ENCODE measurements at places on chromosomes 6 and 20. TPM values are rescaled to one million over a fixed set of nuclear protein-coding genes. Genes with fewer than 3 reads are reported as not detected.

GRCh38 chr6:28651161-28651560 lies 125.5 kb downstream of the GPX5 start:
- DNase-seq, result no peak

DNA sequence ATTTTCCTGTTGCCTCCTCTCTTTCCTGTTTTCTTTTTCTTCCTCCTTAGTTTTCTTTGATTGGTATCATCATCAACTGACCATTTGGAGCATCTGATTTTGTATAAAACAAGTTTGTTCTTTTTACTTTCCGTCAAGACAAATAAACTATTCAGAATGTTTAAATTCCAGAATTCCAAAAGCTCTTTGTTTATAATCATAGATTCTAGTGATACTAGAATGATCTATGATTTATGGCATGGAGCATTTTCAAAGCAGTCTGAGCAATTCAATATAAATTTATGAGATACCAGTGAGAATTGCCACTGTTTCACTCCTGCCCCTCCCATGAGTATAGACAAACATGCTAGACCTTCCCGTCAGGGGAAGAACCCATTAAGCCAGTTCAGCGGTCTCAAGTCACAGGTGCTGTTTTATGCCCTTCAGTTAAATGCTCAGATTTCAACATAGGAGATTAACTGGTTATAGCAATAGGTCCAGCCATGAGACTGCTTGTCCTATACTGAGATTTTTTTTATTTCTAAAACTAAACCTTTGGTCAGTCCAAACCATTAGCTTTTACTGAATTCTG lies 60.7 kb downstream of the GRIK2 start:
- no peak for DNase-seq

GRCh38 chr6:43838276-43839036 lies 68.4 kb downstream of the VEGFA start:
- peak; percentile 63 for DNase-seq

GRCh38 chr6:156697225-156697830 lies 79.8 kb upstream of the ARID1B start:
- DNase-seq, result no peak

- peak; percentile 45 for DNase-seq
Observed at GRCh38 chr6:136783495-136784270, 8.6 kb downstream of the MAP3K5 start.

DNA sequence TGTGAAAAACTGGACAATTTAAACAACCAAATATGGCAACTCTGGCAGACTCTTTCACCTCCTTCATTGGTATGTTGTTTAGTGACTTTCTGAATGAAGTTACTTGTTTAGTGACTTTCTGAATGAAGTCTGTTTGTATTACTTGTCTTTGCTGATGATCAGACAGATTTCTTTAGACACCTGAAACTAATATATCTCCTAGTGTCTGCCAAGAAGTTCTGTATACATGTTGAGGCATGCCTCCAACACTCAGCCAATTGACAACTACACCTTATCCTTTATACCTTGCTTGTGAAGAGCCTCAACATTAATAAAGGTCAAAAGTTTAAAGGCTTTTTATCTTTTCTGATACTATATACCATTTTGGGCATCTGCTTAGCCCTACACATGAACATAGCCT lies 725.4 kb upstream of the EPHA7 start:
- no peak for DNase-seq

GRCh38 chr6:11291582-11291981 lies 59.1 kb upstream of the NEDD9 start:
- DNase-seq, result no peak

GRCh38 chr6:3287308-3287707 lies 28.6 kb downstream of the PSMG4 start:
- DNase-seq, result no peak

DNA sequence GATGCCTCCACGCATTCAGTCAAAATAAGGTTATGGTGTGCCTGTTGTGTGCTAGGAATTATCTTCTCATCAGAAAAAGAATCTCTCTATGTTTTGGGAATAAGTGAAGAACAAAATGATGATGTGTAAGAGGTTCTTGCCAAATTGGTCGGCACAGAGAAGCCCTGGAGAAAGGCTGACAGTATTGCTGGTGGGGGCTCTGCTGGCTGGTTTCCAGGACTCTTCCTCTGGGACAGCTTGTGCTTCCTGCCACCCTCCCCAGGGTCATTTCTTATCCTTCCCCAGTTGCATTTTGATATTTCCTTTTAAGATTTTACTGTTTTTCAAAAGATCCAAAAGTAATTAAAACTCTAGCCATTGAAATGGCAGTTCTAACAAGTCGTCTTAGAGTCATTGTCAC lies 22.1 kb downstream of the CST4 start:
- no peak for DNase-seq

- no peak for DNase-seq
Observed at GRCh38 chr20:55258559-55258958, 746.8 kb downstream of the CBLN4 start.

DNA sequence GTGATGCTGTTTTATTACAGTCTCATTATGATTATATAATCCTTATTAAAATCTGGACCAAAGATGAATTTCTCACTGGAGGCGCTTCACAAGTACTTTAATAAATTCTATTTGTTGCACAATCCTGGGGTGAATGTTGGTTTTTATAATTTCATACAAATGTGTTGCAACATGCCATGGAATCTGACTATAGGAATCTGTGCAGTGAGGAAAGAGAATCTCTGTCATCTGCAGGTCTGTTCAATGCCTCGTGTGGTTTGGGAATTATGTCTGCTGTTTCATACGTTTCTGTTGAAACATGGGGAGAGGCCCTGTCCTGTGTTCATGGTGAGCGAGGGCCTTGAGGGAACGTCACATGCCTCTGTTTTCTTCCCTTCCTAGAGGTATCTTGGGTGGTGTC lies 277.3 kb downstream of the CDH4 start:
- no peak for DNase-seq

DNA sequence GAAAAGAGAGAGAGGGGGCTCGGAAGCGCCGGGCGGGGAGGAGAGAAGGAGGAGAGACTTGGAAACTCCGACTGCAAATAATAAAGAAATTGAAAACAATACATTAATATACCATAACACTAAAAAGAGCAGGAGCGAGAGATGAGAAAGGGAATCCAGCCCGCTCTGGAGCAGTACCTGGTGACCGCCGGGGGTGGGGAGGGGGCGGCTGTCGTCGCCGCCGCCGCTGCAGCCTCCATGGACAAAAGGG lies 338 bp downstream of the E2F3 start:
- no peak for DNase-seq

GRCh38 chr6:40444811-40445210 lies 142.4 kb downstream of the LRFN2 start:
- no peak for DNase-seq

The DSE gene
- total RNA-seq, result 76.8 TPM
